ENCODE measurements at places on chromosomes 5 and 9.
A peak's percentile ranks its signal among the peaks of the same experiment; 100 is the strongest.

DNA sequence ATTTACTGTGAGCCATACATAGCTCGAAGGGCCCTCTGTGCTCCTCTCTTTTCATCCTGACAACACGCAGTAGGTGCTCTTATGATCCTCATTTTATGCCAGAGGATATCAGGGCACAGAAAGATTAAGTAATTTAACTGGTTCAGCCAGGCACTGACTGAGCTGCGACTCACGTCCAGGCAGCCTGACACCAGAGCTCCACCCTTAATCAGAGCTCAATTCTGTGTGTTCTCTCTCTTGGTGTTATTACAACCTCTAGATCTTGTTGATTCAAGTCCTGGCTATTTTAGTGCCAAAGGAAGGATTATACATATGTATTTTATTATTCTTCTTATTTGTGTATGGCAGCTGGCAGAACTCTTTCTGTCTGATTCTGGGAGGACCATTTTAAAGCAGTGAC is 59.7 kb downstream of the OSMR start:
- no peak for DNase-seq

DNA sequence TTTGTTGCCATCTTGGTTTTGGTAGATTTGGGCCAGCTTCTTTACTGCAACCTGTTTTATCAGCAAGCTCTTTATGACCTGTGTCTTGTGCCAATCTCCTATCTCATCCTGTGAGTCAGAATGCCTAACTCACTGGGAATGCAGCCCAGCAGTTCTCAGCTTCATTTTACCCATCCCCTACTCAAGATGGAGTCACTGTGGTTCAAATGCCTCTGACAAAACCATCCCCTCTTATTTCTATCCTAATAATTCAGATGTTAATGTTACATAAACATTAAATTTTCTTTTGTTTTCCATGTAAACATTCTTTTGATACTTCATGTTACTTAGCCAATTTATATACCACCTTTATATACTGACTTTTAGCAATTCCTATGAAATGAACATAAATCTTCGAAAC is 746.3 kb downstream of the CDH18 start:
- no peak for DNase-seq

DNA sequence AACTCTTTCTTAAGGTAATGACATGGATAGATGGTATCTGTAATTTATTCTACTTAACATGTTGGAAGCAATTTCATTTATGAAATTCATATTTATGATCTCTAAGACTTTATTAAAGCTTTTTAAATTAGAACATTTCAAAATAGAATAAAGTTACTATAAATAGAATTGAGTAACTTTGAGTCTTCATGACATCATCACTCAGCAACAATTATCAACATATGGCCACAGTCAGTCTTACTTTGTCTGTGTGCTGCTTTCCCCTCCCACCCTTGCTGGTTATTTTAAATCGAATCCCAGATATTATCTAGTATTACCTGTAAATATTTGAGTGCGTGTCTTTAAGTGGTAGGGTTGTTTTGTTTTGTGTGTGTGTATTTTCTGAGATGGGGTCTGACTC is 65.2 kb downstream of the IPO11 start:
- DNase-seq: no peak

GRCh38 chr5:44089424-44090144 is 299.6 kb downstream of the FGF10 start:
- DNase-seq: no peak

DNA sequence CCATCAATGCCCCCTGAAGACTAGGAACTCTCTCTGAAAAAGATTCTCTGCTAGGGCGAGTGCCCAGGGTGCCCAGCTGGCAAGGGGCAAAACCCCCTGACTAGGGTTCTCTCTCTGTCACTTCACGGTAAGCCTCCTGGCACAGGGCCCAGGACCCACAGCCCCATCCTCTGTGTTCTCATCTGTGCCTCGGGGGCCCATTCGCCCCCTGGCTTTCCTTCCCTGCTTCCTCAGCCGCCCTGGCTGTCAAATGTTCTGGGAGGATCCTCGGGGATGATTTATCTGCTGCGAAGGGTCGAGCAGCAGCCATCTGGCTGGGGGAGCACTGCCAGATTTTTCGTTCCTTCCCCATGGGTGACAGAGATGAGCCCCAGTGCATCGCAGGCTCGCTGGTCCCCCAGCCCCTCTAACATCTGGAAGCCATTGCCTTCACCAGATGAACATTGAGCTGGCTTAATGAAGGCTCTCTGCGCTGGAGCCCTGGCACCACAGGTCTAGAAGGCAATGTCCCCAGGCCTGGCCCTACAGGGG is 24.2 kb downstream of the HMCN2 start:
- no peak for DNase-seq

- no peak for DNase-seq
Measured at GRCh38 chr9:113483676-113484257, 20.2 kb downstream of the RGS3 start.

DNA sequence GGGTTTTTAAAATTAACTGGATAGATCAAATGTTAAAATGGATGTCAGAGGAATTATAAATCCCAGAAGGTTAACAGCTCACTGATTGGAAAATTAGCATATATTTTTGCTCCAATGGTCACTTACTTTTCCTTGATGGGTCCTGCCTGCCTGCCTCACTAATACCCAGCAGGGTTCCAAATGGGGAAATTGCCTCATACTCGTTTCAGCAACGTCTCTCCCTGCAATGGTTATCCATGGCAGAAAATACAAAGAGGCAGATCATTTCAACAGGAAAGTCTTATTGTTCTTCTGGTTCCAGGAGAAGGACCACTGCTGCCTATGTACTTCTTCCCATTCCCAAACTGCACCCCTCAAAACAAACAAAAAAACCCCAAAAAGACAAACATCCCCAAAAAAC is 71.3 kb downstream of the ERP44 start:
- no peak for DNase-seq

GRCh38 chr5:73938280-73938937 is 312.4 kb downstream of the ARHGEF28 start:
- no peak for DNase-seq

GRCh38 chr9:127567730-127568617 is 44.1 kb upstream of the STXBP1 start:
- DNase-seq: no peak

DNA sequence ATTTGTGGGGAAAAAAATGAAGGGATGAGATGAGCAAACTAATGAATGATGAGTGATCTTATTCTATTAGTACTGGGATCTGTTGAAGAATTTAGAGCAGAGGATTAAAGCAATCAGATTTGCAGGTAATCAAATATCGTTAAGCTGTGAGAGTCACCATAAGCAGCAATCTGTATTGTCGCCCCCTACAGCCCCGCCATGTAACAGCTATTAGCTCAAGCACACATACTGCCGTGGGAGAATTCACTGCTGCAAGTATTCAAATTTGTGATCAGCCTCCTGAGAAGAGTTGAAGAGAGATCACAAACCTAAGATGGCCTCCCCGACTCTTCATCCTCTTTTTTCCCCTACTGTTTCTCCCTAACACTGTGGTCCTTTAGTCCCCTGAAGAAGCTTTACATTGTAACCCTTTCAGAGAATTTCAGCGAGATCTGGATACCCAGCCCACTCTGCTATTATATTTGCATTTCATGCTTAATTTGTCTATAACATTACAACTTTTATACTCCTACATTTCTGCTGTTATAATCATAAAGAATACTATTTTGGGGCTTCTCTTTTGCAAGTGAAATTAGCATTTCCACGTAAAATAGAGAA is 28.5 kb upstream of the PHF24 start:
- DNase-seq: peak; percentile 14

- no peak for DNase-seq
Measured at GRCh38 chr5:83547161-83547560, 75.6 kb downstream of the VCAN start.

GRCh38 chr9:107587191-107587963 is 97.8 kb upstream of the KLF4 start:
- DNase-seq: no peak

DNA sequence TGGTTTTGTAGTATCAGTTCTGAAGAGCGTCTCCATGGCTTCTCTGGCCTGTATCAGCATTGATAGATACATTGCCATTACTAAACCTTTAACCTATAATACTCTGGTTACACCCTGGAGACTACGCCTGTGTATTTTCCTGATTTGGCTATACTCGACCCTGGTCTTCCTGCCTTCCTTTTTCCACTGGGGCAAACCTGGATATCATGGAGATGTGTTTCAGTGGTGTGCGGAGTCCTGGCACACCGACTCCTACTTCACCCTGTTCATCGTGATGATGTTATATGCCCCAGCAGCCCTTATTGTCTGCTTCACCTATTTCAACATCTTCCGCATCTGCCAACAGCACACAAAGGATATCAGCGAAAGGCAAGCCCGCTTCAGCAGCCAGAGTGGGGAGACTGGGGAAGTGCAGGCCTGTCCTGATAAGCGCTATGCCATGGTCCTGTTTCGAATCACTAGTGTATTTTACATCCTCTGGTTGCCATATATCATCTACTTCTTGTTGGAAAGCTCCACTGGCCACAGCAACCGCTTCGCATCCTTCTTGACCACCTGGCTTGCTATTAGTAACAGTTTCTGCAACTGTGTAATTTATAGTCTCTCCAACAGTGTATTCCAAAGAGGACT is 1.5 kb downstream of the GPR21 start:
- no peak for DNase-seq

DNA sequence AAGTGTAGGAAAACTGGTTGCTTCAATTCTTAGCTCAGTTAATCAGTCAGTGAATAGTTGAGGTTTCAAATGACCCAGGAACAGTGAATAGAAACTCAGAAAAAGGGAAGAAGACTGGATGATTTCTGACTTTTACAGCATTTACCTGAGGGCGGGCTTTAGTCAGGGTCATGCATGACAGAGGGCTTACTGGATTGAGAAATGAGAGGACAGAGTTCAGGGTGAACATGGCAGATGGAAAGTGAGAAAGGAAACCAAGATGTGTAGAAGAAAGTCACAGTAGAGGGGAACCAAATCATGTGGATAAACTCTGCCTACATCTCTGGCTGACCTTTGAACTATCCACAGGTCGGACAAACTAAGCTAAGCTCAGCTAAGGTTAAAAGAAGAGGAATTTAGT is 596.0 kb downstream of the SEMA5A start:
- DNase-seq: no peak

DNA sequence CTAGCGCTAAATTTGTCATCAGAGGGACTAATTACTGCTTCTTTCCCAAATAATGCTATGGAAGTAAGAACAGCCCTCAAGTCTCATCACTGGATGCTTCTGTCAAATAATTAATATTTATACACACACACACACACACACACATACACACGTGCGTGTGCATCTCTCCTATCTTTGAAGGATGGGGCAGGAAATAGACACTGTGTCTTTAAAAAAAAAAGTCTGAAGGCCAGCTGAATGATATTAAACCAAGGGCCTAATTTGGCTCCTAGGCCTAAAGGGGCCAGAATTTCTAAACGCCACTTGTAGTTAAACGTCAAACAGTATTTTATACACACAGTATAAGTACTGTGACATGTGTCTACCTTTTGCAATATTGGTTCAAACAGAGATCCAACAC is 3.3 kb downstream of the SLF1 start:
- no peak for DNase-seq
